Activated CD4-positive, alpha-beta memory T cell treated with anti-CD3 and anti-CD28 coated beads, Interleukin-2, amount 10 ng/mL, durations not matched to agents 7 days and 5 days (primary cell): ENCODE measurements at places on chromosomes 1 and 21. TPM values are rescaled to one million over a fixed set of nuclear protein-coding genes. Genes with fewer than 3 reads are reported as not detected.

DNA sequence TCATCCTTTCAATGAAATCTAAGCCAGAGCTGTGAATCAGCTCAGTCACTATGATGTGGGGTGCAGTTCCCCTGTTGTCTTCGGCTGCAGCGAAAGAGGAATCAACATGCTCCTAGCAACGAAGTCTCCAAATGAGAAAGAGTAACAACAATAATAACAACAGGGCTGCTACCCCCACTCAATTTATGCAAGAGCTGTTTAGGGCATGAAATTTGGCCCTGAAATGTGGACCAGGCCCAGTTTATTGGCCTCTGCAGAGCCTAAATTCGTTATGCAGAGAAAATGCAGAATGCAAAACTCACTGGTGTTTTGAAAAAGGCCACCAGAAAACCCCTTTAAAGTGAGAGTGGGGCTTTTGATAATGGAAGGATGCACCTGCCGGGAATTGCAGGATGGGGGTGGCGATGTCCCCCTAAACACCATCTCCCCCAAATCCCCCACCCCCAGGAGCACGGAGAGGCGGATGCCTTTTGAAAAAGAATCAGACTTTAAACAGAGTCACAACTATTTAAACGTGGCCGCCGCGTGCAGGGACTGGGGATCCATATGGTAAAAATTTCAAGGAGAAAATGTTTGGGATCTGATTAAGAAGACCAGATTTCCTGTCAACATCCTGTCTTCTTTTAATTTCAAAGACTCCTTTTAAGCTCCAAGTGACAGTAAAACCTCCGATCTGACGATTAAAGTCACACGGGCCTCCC lies 1.9 kb downstream of the RUNX3 start:
- DNase-seq = no peak

Gene SOX13
- 7.8 TPM for total RNA-seq

Gene ISG15
- 623 TPM for total RNA-seq

DNA sequence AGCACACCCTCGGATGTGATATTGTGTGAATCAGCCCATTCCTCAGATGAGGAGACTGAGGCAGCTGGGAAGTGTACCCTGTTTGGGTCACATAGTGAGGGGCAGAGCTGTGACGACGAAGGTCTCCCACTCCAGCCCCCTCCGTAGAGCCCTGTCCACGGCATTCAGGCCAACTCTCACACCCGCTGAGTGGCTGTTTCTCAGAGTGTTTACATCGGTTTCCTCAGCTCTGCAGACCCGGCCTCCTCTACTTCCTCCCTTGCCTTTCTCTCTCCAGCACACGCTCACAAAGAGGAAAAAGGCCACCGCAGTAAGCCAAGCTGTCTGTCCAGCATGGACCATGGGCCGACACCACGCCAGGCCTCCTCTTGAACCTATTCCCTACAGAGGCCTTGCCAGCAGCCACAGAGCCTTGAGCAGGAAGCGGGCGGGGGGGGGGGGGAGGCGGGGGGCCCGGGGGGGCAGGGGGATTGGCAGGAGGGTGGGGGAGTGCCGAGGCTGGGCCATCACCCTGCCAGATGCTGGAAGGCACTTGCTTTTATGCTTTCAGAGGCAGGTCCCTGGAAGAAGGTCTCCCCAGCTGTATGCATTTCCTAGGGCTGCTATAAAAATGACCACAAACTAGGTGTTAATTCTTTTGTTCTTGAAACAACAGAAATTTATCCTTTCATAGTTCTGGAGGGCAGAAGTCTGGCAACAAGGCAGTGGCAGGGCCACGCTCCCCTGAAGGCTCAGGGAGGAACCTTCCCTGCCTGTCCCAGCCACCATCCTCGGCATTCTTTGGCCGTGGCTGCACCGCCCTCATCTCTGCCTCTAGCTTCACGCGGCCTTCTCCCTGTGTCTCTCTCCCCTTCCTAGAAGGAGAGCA lies 178.4 kb downstream of the PSMG1 start:
- no peak for DNase-seq

Gene ESRRG
- total RNA-seq = not detected

DNA sequence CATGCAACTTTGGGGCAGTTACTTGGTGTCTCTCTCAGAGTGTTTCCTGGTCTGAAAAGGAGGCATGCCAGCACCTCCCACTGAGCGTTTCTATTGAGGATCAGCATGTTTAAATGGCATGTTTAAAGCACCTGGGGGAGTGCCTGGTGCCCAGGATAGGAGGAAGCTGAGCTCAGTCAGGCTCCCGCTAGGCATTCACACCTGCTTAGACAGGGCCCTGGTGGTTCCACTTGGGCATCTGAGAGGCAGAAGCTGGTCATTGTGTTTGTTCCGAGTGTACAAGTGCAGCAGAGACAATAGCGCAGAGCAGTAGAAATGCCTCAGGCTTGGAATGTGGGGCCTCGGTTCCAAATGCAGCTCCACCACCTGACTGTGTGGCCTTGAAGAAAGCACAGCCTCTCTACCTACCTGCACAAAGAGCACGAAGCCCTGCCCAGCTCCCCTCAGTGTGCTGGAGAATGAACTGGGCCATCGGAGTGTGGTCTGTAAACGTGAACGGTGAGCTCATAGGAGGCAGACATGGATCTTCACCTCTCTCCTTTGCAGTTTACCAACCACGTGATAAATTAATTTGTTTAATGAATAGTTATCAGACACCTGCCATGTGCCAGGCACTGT lies 20.3 kb upstream of the TMEM222 start:
- no peak for DNase-seq

- DNase-seq = no peak
Measured at GRCh38 chr1:55048453-55049270, 9.3 kb downstream of the PCSK9 start.

GRCh38 chr1:155339515-155340097 lies 18.9 kb downstream of the RUSC1 start:
- no peak for DNase-seq

DNA sequence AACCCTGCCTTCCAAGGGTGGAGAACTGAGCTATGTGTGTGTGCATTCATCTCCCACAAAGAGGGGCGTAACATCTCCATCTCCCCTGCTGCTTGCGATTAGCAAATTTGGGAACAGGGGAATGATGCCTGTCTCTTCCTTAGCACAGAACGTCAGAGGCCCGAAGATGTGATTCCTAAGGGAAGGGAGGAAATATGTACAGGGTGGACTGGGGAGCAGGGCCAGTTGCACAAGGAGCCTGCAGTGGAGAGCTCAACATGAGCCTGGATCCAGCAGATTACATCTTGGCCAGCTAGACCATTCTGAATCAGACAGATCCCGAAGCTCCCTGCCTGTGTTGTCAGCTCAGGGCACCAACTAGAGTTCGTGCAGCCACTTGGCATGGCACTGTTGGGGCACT lies 118.1 kb downstream of the NGF start:
- no peak for DNase-seq

DNA sequence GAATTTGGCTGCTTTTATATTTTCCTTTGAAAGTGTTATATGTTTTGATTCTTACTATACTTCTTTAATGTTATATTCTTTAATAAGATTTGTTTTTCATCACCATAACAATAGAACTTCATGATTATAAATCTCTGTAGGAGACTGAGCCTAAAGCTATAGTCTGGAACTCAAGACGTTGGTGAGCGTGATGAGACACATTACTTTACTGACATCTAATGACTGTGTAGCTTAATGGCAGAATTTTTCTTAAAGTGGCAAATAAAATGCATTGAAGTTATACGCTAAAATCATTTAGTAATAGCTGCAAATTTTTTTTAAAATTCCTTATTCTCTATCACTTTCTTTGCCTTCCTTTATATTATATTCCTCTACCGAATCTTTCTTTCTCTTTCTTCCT lies 56.1 kb upstream of the HAO2 start:
- DNase-seq = no peak

Gene LDLRAD1
- total RNA-seq = not detected
